ENCODE measurements at places on chromosomes 13 and 19.

- no peak for DNase-seq
Measured at GRCh38 chr19:44865196-44865767, 19.2 kb downstream of the NECTIN2 start.

DNA sequence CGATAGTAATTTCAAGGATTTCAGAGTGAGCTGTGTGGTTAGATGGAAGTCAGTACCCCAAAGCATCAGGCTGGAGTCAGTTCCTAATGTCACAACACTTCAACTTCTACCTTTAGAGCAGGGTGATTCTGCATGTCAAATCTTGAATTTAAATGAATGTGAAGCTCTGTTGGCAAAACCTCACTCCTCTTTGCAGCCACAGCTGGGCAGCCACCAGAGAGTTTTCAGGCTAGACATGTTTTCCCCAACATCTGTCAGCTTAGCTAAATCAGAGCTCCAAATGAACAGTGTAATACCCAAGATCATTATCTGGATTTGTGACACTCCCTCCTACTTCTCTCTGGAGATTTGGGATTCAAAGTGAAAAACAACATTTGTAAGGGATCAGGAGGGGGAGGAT is 33.7 kb upstream of the OLFM4 start:
- no peak for DNase-seq

- no peak for DNase-seq
Measured at GRCh38 chr19:44808463-44809371, at the start of gene BCAM. Gene BCAM (plus strand): TSS chr19:44809103. CDS start chr19:44809125, 22 bp downstream.

DNA sequence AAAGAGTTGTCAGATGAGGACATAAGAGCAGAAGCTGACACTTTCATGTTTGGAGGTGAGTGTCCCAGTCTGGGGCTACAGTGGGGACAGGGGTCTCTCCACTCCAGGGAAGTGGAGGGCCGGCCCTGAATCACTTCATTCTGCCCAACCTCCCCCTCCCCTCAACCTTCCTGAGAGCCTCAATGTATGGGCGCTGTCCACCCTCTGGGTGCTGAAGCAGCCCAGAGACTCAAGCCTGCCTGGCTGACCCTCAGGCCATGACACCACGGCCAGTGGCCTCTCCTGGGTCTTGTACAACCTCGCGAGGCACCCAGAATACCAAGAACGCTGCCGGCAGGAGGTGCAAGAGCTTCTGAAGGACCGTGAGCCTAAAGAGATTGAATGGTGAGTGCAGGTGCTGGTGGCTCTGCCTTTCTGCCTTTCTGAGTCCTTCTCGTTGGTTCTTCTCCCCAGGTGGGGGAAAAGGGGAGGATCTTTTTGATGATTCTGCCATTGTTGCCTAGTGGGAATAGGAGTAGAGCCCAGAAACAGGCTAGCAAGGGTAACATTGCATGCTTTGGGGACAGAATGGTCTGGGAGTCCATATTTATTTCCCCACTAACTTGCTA is 8.8 kb downstream of the CYP4F8 start:
- peak; percentile 8 for DNase-seq

DNA sequence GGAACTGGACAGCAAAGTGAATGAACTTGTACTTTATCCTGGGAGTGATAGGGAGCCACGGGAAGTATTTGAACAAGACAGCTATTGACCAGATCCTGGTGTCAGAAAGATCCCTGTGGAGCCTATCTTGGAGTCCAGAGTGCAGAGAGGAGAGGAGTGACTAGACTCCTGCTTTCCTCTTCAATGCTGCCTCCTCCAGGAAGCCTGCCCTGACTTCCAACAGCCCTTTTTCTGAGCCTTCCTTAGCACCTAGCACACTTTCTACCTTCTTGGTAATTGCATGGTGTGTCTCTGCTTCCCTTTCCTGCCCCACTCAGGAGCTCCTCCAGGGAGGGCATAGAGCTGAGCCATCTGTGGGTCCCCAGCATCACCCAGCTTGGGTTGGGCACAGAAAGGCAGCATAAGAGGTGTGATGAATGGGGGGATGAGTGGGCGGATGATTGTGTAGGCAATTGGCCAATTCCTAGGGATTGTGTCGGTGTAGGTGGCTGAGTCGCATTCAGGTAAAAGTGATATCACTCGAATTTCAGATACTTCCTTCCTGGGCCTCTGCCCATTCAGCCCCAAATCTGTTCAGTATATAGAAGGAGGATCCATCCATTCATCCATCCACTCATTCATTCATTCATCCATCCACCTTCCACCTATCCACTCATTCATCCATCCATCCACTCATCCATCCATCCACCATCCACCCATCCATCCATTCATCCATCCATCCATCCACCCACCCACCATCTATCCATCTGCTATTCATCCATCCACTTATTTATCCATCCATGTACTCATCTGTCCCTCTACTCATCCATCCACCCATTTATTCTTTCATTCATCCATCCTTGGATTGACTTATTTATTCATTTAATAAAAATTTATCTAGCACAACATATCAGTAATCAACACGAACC is 26.9 kb downstream of the CYP4F22 start:
- DNase-seq = no peak

DNA sequence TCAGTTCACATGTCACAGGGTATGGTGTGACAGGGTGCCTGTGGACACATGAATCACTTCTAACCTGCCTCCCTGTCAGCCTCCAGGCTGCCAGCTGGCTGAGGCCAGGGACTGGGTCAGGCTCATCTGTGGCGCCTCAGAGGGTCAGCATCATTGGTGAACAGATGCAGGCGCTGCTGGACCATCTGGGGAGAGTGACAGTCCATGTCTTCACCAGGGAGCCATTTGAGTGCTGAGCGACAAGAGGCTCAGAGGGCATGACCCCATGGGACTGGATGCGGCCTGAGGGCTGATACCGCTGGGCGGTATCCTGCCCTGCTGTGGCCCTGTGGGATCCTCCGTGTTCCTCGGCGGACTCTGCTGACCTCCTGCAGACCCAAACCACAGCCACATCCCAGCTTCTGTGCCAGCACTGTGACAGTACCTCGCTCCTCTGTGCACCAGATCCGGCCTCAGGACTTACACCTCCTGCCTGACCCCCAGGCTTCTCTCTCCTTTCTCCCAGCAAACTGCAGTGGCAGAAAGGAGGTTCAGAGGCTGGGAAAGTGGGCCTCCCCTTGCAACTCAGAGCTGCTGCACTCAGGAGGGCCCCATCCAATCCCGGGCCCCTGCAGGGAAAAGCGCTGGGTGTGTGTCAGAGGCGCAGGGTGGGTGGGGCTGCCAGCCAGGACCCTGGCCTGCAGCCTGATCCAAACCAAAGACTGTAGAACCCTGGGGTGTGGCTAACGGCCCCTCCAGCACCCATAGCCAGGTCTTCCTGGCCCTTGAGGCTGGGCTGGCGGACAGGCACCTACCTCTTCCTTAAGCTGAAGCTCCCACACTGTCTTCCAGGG is 10.2 kb downstream of the ACTMAP start:
- no peak for DNase-seq

- DNase-seq = no peak
Measured at GRCh38 chr13:24275041-24275440, 34.3 kb upstream of the C1QTNF9 start.

DNA sequence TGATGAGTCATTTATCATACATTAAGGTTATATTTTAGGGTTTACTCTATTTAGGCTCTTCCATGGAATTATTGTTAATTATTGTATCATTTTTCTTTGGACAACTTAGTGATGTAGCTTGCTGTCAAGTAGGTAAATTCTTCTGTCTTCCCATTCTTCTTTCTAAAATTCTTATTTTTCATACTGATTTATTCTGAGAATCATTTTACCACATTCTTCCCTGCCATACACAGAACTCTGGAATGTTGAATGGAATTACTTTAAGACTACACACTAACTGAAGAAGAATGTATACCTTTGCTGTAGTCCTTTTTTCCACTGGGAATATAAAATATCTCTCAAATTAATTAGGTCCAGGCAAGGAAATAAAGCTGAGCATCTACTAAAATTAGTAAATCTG is 24.5 kb upstream of the SLC7A1 start:
- DNase-seq = no peak

GRCh38 chr19:4390017-4390566 is 10.3 kb downstream of the SH3GL1 start:
- no peak for DNase-seq

DNA sequence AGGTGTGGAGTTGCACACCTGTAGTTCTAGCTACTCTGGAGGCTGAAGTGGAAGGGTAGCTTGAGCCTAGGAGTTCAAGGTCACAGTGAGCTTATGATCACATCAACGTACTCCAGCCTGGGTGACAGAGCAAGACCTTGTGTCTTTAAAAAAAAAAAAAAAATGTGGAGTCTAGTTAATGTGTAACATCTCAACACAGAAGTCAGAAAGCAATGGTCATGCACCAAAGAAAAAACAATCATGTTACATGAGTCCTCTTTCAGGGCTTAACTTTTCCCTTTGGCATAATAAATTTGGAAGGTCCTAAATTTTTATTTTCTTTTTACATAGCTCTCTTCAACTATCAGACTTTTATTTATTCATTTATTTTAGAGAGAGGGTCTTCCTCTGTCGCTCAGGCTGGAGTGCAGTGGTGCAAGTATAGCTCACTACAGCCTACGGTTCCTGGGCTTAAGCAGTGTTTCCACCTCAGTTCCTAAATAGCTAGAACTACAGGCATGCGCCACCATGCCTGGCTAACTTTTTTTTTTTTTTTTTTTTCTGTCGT is 22.3 kb downstream of the SETDB2 start:
- DNase-seq = no peak

DNA sequence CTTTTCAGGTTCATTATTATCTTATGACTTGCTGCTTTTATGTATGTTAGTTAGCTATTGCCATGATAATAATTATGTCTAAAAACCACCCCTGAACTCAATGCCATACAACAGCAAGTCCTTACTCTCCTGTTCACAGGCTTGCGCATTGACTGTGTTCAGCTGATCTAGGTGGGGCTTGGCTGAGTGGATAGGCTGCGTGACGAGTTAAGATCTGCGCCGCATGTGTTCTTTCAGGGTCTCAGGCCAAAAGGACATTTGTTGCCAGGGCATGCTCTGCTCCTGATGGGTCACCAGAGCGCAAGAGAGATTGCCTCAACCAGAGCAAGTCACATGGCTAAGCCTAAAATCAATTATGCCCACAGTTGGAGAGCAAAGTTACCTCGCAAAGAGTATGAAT is 859 bp downstream of the ZNF568 start:
- DNase-seq = no peak

DNA sequence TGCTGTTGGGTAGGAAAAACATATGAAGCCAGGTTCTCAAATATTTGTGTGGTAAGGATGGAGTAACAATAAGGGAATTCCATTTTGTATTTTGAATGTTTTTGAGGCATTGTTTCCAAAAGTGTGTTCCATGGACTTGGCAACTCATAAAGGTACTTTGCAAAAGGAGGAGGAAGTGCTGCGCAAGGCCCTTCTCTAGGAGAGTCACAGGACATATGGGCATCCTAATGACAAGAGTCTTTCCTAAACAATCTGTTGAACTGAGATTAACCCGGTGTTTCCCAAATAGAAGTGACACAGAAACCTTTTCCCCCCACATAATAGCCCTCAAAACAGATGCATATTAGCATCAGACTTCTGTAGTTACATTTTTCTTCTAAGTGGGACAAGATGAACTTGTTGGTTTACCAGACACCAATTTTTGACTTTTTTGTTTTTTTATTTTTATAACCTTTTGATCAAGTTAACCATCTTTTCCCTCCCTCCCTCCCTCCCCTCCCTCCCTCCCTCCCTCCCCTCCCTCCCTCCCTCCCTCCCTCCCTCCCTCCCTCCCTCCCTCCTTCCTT is 209.3 kb downstream of the PCCA start:
- DNase-seq = no peak

DNA sequence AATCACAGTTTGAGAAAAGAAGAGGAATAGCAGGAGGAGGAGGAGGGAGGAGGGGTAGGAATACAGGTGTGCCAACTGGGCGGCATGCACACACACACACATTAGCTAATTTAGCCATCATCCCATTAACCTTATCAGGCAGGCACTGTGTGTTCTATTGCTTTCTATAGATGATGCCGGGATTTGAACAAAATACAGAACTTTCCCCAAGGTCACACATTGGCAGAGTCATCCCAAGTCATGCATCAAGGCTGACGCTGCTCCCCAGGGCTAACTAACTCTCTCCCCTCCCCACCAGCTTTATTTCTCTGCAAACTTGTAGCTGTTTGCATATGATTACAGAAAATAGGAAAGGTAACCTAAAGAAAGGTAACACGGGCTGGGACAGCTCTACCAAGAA is 83.0 kb downstream of the NUFIP1 start:
- DNase-seq = no peak

DNA sequence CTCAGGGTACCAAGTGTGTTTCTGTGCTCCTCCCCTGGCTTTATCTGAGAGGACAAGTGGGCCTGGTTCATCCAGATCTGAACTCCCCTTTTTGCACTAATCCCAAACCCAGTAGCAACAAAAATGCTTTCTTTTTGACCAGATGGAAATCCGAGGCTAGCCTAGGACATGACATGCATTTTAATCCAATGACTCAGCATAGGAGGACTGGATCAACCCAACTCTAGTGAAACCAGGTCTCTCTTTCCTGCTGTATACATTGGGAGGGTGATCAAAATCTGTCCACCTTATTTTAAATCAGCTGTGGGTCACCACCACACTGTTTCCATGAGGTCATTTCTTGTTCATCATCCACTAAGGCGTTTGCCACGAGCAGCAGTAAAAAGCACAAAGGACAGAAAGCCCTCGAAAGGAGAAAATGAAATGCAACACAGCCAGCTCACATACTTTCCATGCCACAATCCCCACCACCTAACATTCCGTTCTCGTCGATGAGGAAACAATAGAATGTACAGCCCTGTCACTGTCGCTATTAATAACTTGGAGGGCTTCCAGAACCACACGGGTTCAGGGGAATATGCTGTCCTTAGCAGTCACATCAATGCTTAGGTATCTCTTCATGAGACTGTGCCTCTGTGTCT is 543.0 kb downstream of the IRS2 start:
- no peak for DNase-seq

DNA sequence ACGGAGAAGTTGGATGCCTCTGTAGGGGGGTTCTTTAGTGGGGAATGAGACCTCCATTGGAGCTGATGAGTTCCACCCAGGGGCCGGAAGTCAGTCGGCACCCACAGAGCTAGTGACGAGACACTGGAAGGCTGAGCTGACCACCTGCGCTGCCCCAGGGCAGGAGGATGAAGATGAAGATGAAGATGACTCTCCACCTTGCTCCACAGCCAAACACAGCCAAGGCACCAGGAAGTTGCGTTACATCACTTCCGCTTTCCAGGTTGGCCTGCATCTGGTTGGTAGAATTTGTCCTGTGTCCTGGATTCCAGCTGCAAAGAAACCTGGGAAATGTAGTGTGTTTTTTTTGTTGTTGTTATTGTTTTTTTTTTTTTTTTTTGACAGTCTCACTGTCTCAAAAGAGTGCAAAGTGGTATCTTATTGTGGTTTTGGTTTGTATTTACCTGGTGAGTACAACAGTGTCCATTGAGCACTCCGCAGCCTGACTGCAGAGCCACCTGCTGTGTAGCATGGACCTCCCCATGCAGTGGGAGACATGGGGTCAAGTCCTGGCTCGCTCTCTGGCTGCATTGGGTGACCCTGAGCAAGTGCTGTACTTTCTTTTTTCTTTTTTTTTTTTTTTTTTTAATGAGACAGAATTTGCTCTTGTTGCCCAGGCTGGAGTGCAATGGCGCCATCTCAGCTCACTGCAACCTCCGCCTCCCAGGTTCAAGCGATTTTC is 1.9 kb downstream of the TBC1D17 start:
- no peak for DNase-seq
